ENCODE measurements at places on chromosomes 5 and 9.

DNA sequence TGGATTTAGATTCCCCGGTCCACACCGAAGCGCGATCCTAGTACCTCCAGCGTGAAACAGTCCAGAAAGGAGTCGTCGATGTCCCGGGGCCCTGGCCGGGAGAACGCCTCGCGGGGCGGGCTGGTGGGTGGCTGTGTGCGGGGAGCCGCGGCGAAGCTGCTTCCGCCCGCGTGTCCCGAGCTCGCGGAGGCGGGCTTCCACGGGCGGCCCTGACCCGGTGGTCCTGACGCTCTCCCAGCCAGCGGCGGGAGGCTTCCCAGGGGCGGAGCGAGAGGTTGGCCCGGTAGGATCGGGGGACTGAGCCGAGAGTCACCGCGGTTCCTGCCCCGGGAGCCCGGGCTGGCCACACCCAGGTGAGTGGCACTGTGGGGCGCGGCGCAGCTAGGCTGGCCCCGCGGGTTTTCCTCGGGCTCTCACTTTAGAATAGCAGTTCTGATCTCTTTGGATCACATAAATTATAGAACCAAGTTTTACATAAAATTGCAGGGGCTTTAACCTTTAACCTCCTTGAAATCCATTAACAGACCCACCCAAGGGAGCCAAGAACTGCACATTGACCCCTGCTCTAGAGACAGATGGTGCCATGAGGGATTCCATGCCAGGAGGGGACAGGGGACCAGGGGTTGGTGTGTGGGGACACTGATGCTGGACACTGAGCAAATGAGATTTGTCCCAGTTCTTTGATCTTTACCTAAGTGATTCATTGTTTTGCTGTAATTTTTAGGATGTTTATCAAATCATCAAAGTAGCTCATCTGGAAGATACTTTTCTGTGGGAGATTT lies 29.2 kb upstream of the IL31RA start:
- DNase-seq, result no peak

DNA sequence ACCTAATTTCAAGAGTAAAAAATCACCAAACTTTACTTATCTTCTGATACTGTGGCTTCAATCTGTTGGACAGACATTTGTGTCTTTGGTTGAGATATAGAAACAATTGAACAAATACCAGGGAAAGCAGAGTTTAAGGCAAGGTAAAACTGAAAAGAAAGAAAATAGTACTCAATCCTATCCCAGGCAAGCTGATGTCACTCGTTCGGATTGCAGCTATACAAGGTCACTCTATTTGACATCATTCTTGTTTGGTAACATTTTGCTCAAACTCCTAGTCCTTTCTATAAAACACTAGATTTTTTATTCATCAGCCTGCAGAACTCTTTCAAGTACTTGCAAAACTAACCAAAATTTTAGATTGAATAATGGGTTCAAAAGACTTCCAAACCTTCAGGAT lies 91.9 kb upstream of the ANKRD55 start:
- DNase-seq, result no peak

DNA sequence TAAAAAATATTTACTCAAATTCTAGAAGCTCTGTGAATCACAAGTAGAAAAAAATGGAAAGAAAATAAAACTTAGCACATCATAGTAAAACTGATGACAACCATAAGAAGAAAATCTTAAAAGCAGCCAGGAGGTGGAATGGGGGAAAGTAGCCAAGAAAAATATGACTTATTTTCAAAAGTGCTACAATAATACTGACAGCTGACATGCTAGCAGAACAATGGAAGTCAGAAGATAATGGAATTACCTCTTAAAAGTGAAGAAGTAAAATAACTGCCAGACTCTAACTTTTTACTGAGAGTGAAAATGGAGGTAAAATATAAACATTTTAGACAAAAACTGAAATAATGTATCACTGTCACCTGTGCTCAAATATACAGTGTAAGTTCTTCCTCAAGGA lies 532.2 kb upstream of the SGCD start:
- DNase-seq, result no peak

- no peak for DNase-seq
These were observed 61.2 kb upstream of the PHYKPL start for GRCh38 chr5:178293815-178294214.

DNA sequence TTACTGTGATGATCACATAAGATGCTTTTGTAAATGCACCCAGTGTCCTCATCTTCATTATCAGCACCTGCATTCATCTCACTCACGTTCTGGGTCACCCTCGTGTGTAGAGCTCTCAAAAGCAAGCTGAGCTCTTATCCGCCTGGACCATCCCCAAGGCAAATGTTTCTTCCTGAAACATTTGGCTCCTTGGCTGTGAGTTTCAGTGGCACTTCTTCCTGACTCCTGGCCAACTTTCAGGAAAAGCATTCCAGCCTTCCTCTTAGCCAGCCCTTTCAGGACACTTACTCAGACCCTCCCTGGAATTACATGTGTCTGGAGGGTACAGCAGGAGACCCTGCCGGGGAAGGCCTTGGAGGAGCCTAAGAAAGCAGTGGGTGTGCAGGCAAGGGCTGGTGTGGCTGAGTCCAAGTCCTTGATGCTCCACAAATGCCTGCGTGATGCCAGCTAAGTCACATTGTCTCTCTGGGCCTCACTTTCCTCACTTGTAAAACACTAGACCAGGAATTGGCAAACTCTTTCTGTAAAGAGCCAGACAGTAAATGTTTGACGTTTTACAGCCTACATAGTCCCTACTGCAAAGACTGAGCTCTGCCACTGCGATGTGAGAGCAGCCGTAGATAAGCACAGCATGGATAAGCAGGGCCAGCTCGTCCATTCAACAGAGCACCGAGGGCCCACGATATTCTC lies 72.1 kb downstream of the PDE6A start:
- DNase-seq, result no peak

- peak; percentile 90 for DNase-seq
These were observed 29.1 kb upstream of the IRX2 start for GRCh38 chr5:2780421-2781171.

- no peak for DNase-seq
These were observed 45.4 kb downstream of the PCSK1 start for GRCh38 chr5:96387616-96388015.

DNA sequence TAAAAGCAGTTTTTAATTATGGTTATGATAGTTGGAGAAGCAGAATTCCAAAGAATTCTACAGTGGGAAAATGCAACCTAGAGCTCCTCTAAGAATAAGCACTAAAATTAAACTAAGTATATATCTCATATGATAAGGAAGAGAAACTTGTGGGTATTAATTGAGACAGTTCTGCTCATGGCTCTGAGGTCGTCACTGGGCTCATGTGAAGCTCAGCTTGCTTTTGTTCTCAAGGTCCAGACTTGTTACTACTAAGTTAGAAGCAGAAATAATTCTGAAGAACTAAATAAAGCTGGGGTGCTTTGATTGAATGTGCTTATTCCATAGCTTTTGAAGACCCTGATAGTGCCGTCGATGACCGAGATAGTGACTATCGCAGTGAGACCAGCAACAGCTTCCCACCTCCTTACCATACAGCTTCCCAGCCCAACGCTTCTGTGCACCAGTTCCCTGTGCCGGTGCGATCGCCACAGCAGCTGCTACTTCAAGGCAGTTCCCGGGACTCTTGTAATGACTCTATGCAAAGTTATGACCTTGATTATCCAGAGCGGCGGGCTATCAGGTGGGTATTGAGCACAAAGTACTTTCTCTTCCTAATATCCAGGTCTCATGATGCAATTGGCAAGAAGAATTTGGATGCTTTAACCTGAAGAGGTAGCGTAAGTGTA lies 133.7 kb downstream of the UNC13B start:
- no peak for DNase-seq

- no peak for DNase-seq
These were observed 306.8 kb downstream of the SEMA5A start for GRCh38 chr5:9239071-9239470.

GRCh38 chr5:103355579-103355978 lies 97.0 kb downstream of the MACIR start:
- no peak for DNase-seq

- no peak for DNase-seq
These were observed 350.8 kb downstream of the DMRT2 start for GRCh38 chr9:1400983-1401382.

GRCh38 chr5:55681301-55681700 lies 30.8 kb downstream of the SLC38A9 start:
- no peak for DNase-seq

DNA sequence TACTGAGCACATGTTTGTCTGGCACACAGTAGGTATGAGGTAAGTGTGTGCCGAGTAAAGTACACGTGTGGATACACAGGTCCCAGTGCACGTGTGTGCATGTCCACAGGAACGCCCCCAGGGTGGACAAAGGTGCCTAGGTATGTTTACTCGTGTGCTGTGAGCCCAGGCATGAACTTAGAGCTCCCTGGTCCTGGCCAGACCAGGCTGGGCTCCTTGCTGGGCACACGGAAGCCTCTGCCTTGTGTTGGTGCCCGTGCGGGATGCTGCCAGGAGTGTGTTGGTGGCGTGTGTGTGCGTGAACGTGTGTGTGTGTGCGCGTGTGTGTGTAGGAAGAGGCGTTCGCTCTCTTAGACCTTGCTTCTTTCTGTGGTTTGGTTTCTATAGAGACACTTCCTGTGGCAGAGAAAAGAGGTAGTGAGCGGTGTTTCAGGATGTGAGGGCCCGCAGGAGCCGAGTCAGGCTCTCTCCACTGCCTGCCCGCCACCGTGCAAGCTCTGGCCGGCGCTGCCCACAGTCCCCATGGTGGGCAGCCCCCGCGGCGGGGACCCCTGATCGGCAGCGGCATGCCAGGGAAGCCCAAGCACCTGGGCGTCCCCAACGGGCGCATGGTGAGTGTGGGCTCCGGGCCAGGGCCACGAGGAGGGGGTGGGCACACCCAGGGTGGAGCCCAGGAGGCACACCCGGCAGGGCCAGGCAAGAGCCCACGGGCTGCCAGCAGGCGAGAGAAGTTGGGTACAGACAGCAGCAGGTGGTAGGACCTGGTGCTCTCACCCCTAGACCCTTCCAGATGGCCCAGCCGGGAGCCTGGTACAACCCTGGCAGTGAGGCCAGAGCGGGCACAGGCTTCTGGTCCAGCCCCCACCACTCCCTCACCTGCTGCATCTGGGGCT lies at the start of gene RGS14:
RGS14 (plus strand) TSS at position 466 of the 893 bp plus-strand sequence; CDS start at position 567, 101 bp downstream.
- peak; percentile 90 for DNase-seq

- DNase-seq, result peak; percentile 0
These were observed 157.3 kb downstream of the KIAA0825 start for GRCh38 chr5:94461131-94461530.

DNA sequence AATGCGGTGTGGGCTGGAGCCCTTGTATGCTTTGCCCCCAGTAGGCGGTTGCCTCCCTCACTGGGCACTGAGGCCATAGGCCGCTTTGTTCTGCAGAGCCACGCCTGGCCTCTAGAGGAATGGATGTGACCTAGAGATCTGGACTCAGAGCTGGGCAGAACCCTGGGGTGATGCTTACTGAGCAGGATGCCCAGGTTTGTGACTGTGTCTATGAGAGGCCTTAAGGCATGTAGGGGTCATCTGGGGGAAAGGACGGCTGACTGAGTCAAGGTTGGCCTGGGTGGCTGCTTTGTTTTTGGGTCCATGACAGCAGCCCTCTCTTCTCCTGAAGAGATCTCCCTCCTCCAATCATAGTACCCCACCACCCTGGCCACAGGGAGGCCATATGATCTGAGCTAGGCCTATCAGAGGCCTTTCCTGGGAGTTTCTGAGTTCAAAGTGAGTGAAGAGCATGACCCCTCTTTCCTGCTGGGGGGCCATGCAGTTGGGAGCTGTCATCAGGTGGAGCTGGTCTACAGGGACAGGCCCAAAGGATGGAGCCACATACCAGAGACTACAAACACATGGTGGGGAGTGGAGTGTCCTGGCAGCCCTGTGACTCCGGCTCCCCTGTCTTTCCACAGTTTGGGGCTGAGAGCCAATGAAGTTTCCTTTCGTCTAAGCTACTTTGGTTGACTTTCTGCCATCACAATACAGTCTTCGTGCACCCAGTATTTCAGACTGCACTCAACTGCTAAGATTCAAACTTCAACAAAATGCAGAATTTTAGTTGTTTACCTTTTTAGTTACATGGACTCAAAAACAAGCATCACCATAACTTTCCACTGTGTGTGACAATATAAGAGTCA lies 165.4 kb downstream of the AUH start:
- DNase-seq, result no peak

DNA sequence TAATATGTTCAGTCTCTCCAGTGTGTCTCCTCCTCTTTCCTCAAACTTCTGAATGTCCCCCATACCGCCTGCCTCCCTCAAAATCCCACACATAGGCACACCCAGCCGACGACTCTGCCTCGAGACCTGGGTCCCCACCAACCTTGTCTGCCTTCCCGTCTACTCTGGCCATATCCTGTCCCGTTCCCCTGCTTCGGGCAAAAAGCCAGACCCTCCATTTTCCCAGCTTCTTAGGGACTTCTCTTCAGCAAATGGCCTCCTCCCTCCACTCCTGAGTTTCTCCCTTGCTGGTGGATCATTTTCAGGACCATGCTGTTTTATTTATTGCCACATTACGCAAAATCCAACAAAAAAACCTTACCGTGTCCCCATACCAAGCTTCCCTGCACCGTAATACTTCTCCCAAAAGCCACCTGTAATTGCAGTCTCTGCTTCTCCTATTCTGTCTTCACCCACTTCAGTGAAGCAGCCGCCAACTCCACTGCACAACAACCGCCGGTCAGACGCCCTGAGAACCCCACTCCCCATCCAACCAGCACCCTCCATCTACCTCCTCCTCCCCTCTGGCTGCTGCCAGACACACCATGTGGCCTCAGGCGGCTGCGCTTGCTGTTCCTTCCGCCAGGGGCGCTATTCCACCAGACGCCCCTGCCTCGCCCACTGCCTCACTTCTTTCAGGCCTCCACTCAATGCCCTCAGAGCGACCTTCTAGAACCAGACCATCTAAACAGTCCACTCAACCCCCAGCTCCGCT lies 117.0 kb downstream of the TRPM6 start:
- DNase-seq, result peak; percentile 47

DNA sequence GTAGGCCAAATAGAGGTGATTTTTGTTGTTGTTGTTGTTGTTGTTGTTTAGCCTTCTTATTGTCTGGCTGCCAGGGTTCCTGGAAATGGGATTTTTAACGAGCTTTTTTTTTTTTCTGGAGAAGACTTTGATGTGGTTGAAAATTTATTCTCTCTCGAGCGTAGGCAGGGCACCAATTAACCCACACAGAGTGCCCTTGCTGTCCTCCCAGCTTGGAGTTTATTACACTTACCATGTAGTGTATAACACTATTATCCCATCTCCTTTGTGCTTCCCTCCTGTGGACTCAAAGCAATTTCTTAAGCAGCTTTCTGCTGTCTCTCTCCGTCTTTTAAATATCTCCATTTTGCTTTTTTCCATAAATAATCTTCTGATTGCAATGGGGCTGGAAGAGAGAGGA lies 57.4 kb downstream of the OR2K2 start:
- no peak for DNase-seq

DNA sequence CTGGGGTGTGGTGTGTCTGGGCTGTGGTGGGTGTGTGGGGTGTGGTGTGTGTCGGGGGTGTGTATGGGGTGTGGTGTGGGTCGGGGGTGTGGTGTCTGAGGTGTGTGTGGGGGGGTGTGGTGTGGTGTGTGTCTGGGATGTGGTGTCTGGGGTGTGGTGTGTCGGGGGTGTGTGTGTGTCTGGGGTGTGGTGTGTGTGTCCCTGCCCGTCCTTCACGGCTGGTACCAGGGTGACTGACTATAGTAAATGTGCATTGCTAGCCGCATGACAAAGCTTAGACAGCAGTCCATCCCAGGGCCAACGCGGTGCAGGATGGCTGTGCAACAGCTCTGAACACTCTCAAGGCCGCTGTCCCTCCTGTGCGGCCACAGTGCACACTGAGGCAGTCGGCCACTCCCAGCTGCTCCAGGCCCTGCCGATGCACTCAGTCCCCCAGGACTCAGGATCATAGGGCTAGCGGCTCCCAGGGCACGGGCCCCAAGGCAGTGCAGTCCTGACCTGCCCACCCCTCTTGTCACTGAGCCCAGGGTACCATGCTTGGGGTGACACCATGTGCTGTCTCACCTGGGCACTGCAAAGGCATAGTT lies 54.0 kb downstream of the SECISBP2 start:
- peak; percentile 35 for DNase-seq

GRCh38 chr5:162607879-162608278 lies 540.3 kb downstream of the GABRG2 start:
- peak; percentile 6 for DNase-seq

Measured in RPMI8226 (cell line).